ENCODE measurements at places on chromosomes 7 and 10.
A peak's percentile ranks its signal among the peaks of the same experiment; 100 is the strongest.

DNA sequence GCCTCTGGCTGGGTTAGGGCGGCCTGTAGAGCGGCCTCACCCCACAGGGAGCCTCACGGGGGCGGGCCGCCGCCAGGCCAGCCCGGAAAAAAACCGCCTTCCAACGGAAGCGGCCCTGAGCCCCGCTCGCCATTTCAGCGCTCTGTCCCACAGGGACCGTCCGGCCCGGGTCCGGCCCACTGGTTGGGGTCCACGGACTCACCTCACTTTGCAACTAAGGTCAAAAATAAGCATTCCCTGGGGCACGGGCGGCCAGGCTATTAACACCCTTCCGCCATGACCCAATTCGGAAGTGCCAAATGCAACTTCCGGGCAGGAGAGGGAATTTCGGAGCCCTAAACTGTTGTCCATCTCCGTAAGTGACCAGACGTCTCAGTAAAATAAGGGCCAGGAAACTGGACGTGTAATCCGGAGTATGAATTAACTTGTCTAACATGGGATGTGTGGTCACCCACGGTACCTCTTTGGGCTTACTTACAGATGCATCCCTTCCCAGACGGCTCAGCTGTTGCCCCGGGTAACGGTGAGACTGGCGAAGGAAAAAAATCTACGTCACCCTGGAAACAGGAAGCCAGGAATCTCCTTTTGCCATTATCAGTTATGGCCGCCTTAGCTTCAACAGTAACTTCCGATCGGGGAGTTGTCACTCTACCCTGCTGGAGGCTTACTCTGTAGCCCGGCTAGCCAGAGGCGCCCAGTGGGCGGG, at the start of gene BBIP1:
TSS of gene BBIP1 (minus strand) at position 538 of the 706 bp plus-strand sequence. CDS start 1,023 bp downstream, outside the sequence.
- DNase-seq, result peak; percentile 100
- H3K36me3 ChIP-seq, result no peaks in the 10 kb centered on the region
- H3K4me3 ChIP-seq, result peak within 1 kb of the TSS; percentile 97
- no peaks in the 10 kb centered on the region for H3K27me3 ChIP-seq
- H3K27ac ChIP-seq, result peak within 1 kb of the TSS; percentile 98

DNA sequence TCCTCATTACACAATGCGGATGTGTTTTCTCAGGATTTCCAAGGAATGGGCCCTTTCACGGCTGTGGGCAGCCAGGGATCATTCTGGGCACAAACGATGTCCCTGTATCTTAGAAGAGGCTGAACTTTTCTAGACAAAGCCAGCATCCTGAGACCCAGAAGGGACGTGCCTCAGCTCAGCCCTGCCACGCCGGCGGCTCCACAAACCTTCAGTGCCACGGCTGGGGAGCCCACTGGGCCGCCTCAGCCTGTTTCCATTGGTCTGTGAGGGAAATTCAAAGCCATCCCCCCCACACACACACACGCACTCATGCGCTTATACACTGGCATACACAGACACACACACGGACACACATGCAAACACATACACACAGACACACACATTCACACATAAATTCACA, 344.9 kb upstream of the MKI67 start:
- H3K4me1 ChIP-seq, result no peaks in the 10 kb centered on the region
- H3K4me3 ChIP-seq, result no peak overlapping the region
- H3K27me3 ChIP-seq, result peaks cover 6% of the 10 kb centered on the region
- no peak overlapping the region for H3K27ac ChIP-seq
- no peaks in the 10 kb centered on the region for H3K36me3 ChIP-seq

DNA sequence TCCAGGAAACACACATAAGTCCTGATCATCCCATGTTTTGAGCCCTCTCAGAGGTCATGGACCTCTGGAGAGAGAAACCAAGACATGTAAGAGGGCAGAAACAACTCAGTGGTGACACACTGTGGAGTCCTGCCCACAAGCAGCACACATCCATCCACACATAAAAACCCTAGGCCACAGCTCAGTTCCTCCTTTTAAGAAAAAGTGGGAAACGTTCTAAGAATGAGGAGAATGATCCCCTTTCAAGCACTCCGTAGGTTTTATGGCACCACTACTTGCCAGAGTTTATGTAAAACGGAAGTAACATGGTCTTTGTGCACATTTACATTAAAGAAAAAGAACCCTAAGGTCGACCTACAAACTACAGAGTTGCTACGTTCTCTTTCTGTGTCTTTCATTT, 19.9 kb downstream of the ATAD1 start:
- DNase-seq, result no peak
- no peak overlapping the region for H3K4me3 ChIP-seq
- H3K36me3 ChIP-seq, result no peaks in the 10 kb centered on the region
- no peak overlapping the region for H3K27ac ChIP-seq

DNA sequence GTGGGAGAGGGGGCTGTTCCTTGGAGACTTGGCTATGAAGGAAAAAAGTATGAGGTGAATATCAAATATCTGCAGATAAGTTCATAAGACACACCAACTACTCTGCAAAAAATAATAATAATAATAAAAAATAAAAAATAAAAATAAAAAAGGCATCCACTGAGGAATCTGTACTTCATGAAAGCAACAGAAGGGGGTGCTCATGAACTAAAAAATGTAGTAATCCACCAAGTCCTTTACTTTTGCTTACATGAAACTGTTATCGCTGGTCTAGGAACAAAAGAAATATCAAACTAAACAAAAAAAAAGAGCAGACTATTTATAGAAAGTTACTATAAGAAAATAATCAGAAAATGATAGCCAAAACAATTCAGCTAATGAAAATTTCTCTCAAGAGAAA, 579.0 kb downstream of the PHTF2 start:
- DNase-seq, result no peak
- no peak overlapping the region for H3K4me3 ChIP-seq
- H3K27me3 ChIP-seq, result no peaks in the 10 kb centered on the region

DNA sequence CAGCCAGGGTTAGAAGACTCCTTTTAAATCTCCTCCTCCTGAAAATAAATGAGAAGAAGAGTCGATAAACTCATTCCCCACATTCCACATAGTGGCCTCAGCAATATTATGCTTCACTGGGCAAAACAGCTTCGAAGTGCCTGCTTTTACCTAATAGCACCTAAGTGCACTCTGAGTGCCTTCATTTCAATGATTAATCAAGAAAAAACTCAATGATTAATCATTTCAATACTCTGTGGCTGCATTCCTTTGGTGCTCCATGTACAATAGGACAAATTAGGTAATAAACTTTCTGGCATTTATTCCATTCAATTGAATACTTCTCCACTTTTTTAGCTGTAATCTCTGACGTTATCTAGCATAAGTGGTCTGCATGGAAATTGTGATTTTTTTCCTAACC, 174.6 kb downstream of the CCDC71L start:
- no peak overlapping the region for H3K4me3 ChIP-seq
- no peak overlapping the region for H3K27ac ChIP-seq
- no peaks in the 10 kb centered on the region for H3K4me1 ChIP-seq
- no peak for DNase-seq
- H3K36me3 ChIP-seq, result no peaks in the 10 kb centered on the region
- no peaks in the 10 kb centered on the region for H3K27me3 ChIP-seq

DNA sequence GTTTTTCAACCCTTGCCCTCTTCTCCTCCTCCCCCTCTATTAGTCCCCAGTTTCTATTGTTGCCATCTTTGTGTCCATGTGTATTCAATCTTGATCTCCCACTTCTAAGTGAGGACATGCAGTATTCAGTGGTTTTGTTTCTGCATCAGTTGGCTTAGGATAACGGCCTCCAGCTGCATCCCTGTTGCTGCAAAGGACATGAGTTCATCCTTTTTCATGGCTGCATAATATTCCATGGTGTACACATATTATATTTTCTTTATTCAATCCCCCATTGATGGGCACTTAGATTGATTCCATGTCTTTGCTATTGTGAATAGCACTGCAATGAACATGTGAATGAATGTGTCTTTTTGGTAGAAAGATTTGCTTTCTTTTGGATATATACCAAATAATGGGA, 190.4 kb upstream of the LYZL1 start:
- DNase-seq, result no peak
- no peak overlapping the region for H3K4me3 ChIP-seq
- no peaks in the 10 kb centered on the region for H3K27me3 ChIP-seq

- DNase-seq, result no peak
- H3K36me3 ChIP-seq, result no peaks in the 10 kb centered on the region
- H3K27ac ChIP-seq, result no peak overlapping the region
- H3K4me3 ChIP-seq, result no peak overlapping the region
- H3K4me1 ChIP-seq, result no peaks in the 10 kb centered on the region
Observed at GRCh38 chr10:119608316-119609155, 11.8 kb upstream of the TIAL1 start.

DNA sequence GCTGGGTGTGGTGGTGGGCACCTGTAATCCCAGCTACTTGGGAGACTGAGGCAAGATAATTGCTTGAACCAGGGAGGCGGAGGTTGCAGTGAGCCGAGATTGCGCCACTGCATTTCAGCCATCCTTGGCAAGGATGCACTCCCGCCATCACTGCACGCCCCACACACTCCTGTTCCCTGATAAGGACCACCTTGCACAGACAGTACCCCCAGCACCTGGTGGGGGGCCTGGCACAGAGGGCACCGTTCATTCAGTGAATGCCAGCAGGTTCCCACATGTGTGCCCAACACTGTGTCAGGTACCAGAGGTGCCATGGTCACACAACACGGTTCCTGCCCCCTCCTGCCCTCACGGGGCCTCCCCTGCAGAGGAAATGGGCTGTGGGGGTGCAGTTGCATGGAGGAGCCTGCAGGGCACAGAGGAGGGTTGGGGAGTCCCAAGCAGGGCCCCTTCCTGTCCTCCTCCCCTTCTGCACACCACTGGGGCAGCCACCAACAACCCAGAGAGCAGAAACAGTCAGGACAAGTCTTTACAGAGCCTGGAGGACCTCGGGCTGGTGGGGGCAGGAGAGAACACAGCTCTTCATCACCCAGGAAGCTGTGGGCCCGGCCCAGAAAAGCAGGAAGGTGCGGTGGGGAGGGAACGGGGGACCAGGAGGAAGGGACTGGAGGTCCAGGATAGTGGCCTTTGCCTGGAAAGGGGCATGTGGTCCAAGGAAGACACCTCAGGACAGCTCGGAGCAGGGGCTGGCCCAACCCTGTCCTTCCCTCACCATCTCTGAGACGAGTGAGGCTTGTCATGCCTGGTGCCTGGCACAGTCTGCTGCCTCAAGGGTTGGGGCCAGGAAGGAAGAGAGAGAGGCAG, 7.1 kb downstream of the CRYGN start:
- peaks cover 16% of the 10 kb centered on the region for H3K27me3 ChIP-seq
- peaks cover 18% of the 10 kb centered on the region for H3K4me1 ChIP-seq
- H3K4me3 ChIP-seq, result no peak overlapping the region

GRCh38 chr7:80107278-80107677, 27.4 kb upstream of the GNAI1 start:
- peaks cover 32% of the 10 kb centered on the region for H3K4me1 ChIP-seq
- H3K27ac ChIP-seq, result peak overlapping the region; percentile 77
- H3K27me3 ChIP-seq, result no peaks in the 10 kb centered on the region
- peak overlapping the region; percentile 38 for H3K4me3 ChIP-seq
- DNase-seq, result peak; percentile 59
- H3K36me3 ChIP-seq, result no peaks in the 10 kb centered on the region

- peak; percentile 27 for DNase-seq
- no peaks in the 10 kb centered on the region for H3K36me3 ChIP-seq
- H3K4me3 ChIP-seq, result peak overlapping the region; percentile 95
- no peaks in the 10 kb centered on the region for H3K27me3 ChIP-seq
- H3K27ac ChIP-seq, result peak overlapping the region; percentile 55
Observed at GRCh38 chr7:77799078-77799964, 748 bp downstream of the PHTF2 start.

DNA sequence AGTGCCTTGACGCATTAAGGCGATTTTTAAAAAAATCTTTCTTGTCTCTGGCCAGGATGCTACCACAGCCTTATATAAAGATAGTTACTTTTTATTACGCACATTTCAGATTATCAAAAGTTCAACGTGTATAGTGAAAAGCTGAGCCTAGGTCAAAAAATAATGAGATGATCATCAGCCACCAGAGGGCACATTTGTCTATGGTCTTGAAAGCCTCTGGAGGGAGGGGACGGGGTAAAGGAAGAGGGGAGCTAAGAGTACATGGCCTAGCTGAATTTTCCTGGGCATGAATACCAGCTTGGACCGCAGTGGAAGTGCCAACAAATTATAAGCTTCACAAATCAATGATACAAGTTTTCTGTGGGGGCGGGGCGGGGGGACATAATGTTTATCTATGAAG, 285.9 kb upstream of the SMIM30 start:
- H3K4me3 ChIP-seq, result no peak overlapping the region
- no peak overlapping the region for H3K27ac ChIP-seq
- DNase-seq, result peak; percentile 37
- no peaks in the 10 kb centered on the region for H3K27me3 ChIP-seq
- no peaks in the 10 kb centered on the region for H3K36me3 ChIP-seq

- no peak overlapping the region for H3K27ac ChIP-seq
- H3K4me3 ChIP-seq, result no peak overlapping the region
- no peak for DNase-seq
- no peaks in the 10 kb centered on the region for H3K4me1 ChIP-seq
Observed at GRCh38 chr7:70314221-70314620, 715.9 kb downstream of the AUTS2 start.

Data from MM.1S (cell line).